Activated CD4-positive, alpha-beta T cell treated with anti-CD3 and anti-CD28 coated beads, Interleukin-2, amount 50 U/mL, for 24 hours (primary cell): ENCODE measurements at places on chromosomes 1 and 21.

DNA sequence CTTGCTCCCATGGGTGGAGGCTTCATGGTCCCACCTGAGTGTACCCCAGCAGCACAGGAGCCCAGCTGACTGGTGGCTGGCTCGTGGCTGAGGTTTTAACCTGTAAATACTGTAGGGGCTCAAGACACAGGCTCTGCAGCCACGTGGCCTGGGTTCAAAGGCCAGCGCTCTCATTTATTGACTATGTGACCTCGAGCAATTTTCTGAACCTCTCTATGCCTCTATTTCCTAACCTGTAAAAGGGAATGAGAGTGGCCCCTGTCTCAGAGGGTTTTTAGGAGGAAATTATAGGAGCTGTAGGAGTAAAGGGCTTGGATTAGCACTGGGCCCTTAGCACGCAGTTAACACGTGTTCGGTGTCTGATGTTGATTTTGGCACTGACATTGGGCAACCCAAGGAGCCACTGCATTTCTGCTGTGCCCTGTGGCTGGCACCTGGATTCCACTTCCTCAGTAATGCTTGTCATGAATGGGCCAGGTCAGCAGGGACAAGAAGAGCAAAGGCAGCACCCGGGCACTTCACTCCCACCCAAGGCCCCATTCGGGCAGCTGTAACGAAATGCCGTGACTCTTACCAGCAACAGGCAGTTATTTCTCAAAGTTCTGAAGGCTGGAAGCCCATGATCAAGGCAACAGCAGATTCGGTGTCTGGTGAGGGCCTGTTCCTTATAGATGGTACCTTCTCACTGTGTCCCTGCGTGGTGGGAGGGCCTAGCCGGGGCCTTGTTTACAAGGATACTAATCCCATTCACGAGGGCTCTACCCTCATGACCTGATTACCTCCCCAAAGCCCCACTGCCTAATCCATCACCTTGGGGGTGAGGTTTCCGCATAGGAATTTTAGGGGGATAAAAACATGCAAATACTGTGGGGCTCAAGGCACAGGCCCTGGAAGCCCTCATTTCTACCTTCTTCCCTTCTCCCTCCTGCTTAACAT is 25.2 kb downstream of the ARHGEF10L start:
- no peak for DNase-seq

GRCh38 chr1:210800756-210801155 is 333.2 kb downstream of the KCNH1 start:
- no peak for DNase-seq

DNA sequence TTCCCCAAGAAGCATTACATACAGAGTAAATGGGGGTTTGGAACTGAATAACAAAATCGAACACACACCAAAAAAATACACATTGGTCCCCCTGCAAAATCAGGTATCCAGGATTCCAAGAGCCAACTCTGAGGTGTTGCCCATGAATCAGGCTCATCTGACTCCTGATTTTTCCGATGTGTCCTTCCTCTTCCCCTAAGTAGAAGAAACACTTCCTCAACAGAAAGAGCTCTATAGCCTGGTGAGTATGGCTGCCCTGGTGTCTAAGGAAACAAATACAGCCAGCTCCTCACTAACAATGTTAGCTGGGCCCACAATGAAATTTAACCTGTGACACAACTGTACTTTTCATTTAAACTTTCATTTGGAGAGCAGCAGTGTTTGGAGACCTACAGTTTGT is 33.6 kb downstream of the ERI3 start:
- no peak for DNase-seq

- no peak for DNase-seq
Measured at GRCh38 chr1:93516164-93516563, 68.2 kb downstream of the FNBP1L start.

DNA sequence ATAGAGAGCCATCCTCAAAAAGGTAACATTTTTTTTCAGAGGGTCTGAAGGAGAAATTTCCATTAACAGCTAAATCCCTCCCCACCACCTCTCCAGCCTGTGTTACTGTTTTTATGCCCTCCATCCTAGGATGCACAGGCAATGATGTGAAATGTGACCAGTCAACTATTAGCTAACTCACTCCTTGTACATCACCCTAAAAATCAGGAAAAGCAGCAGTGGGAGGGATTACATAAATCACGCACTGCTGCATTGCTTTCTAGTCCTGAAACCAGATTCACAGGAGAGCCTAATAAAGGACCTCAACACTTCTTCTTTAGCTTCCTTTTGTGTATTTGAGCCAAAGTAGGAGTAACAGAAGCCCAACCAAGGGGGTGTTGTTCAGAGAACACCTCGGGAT is 66.3 kb downstream of the LMO4 start:
- DNase-seq = no peak

DNA sequence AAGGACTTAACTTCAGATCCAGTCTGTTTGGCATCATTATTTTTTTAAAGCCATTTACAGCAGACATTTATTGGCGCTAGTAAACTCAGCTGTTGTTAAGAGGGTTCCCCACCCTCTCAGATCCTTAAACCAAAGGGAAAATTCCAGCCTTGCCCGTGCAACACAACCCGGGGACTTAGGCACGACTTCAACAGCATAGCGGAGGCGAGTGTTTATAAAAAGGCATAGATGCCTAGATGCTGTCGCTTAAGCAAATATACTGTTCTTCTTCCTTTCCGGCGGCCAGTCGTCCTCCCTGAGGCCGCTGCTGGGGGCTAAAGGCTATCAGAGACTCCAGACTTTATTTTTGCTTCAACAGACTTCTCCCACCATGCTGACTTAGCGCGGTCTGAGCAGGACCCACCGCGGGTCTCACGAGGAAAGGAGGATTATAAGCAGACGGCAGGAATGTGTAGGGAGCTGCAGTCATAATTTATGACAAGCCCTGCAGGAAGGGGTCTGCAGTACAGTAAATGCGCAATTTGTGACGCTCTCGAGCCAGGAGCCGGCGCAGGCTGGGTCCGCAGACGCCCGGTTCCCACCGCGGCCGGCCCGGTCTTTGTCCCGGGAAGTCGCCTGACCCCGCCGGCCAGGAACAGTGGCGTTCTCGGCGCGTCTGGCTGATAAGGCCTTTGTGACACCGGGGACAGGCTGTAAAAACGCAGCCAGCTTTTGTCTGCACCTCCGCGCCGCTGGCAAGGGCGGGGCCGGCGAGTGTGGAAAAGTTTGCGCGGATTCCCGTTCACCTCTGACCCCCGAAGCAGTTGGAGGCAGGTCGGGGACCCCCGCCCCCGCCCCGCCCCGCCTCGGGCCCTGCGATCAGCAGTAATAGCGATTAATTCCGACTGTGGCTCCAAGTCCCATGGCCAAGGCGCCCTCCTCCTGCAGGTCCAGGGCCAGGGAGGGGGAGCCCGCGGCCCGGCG is 61.2 kb upstream of the ARHGEF16 start:
- no peak for DNase-seq

- no peak for DNase-seq
Measured at GRCh38 chr21:15010645-15011044, 54.2 kb downstream of the NRIP1 start.

DNA sequence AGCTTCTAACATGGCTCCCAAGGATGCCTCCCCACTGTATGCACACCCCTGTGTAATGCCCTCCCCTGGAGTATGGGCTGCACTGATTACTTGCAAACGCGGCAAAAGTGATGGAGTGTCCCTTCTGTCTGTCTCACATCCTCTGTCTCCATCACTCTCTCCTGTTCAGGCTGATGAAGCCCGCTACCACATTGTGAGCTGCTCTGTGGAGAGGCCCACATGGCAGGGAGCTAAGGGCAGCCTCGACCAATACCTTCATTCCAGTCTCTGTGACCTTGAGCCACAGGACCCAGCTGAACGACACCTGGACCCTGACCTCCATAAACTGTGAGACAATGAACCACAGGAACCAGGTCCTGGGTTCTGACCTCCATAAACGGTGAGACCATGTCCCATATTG is 154.1 kb upstream of the ETV3 start:
- no peak for DNase-seq

DNA sequence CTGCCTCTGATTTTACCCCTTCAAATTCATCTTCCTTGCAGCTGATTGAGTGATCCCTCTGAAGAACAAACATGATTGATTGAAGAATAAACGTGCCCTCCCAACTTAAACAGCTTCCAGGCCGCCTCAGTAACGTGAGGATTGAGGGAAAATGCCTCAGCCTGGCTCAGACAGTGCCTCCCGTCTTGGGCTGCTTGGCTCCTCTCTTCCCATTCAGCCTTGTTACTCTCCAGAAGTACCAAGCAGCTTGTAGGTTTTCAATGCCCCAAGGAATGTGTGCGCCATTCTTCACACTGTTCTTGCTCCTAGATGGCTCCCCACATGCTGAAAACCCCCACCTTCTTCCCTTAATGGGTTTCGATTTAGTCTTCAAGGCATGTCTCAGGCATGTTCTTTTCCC is 51.8 kb downstream of the ST6GALNAC5 start:
- DNase-seq = no peak

GRCh38 chr1:6391951-6392808 is 1.4 kb downstream of the ACOT7 start:
- DNase-seq = no peak

GRCh38 chr1:204548265-204548664 is 32.1 kb downstream of the MDM4 start:
- DNase-seq = no peak

GRCh38 chr1:168470901-168471431 is 72.8 kb downstream of the XCL2 start:
- no peak for DNase-seq

DNA sequence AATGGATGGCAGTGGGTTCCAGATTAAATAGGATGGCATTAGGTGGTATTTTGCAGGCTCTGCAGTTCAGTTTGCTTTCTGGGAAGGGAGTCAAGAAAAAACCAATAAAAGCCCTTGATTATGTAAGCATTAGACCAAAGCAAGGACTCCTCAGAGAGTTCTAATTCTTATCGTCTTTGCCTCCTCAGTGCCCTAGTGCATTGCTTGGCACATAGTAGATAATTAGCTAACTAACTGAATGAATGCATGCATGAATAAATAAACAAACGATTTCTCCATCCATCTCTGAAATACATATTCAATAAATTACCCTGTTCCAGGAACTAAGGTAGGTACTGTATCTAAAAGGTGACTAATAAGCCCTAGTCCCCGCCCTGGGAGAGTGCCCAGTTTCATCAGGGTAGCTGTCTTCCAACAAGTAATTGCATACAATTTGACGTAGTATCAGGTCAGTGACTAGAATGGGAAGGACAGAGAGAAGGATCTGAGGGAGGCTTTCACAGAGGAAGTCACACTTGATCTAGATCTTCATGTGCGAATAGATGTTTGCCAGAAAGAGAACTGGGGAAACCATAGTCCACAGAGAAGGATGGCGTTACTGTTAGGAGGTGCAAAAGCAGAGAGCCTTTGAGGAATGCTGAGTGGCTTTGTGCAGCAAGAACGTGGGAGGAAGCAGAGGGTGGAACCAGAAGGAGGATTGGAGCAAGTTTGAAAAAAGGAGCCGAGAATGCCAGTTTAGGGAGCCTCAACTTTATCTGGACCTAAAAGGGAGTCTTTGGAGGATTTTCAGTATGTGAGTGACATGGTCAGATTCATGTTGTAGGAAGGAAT is 111.4 kb downstream of the TBX19 start:
- no peak for DNase-seq

GRCh38 chr1:7015022-7015421 is 229.8 kb downstream of the CAMTA1 start:
- DNase-seq = no peak

GRCh38 chr1:54581621-54582035 is 33.6 kb downstream of the ACOT11 start:
- no peak for DNase-seq

GRCh38 chr1:236938760-236939159 is 65.5 kb downstream of the MT1HL1 start:
- no peak for DNase-seq

GRCh38 chr1:234526922-234527321 is 47.9 kb upstream of the TARBP1 start:
- no peak for DNase-seq

- no peak for DNase-seq
Measured at GRCh38 chr1:85027242-85027983, 20.9 kb downstream of the MCOLN3 start.

GRCh38 chr21:37226041-37226920 is 40.9 kb downstream of the VPS26C start:
- DNase-seq = no peak

- no peak for DNase-seq
Measured at GRCh38 chr1:53104289-53104913, 38.0 kb downstream of the SLC1A7 start.

DNA sequence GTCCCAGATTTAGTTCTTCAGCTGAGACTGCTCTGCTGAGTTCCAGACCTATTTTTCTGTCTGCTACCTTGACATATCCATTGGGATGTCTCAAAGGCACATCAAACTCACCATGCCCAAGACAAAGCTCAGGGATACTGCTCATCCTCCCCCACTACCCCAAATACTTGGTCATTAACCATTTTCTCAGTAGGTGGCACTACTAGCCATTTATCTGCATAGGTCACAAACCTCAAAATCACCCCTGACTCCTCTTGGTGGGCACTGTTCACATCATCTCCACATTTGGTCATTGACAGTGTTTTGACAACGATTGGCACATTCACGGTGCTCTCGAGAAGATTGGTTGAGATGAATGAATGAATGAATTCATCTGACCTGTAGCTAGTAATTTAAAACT is 32.1 kb downstream of the CACNA1S start:
- no peak for DNase-seq

- DNase-seq = no peak
Measured at GRCh38 chr1:115649964-115650363, 8.2 kb downstream of the VANGL1 start.

DNA sequence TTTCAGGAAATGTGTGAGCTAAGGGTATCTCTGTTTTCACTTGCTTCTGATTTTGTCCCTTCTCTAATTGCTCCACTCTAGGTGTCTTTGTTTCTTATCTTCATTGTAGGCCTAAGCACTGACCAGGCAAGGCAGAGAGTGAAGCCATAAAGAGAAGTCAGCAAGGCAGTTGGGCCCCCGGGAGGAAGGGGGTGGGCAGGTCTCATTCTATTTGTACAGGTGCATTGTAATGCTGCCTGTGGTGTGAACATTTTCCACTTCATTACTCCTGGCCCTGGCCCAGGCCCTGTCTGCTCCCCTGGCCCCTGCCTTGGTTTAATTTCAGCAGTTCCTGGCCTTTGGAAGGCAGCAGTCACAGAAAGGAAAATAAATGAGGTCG is 86.4 kb upstream of the JUN start:
- DNase-seq = no peak

- no peak for DNase-seq
Measured at GRCh38 chr1:115293899-115294298, 44.1 kb downstream of the NGF start.

GRCh38 chr1:186102547-186103148 is 272.4 kb downstream of the TPR start:
- DNase-seq = no peak

DNA sequence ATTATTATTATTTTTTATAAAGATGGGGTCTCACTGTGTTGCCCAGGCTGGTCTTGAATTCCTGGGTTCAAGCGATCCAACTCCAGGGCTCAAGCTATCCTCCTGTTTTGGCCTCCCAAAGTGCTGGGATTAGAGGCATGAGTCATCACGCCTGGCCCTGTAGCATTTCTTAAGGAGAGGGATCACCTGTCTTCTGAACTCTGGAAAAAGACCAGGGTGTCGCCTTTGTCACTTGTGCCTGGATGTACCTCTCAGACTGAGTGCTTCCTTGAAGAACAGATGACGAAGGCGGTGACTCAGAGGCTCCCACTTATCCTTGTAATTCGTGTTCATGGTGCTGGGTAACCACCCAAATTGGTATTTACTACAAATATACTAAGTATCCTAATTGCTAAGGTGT is 2.4 kb upstream of the CGN start:
- no peak for DNase-seq
